ENCODE measurements at places on chromosomes 3 and 15. TPM values are rescaled to one million over a fixed set of nuclear protein-coding genes. Genes with fewer than 3 reads are reported as not detected.

Gene COL7A1
- total RNA-seq: 15.3 TPM

Gene ATP11B
- 91.9 TPM for total RNA-seq

Gene GABRR3
- not detected for total RNA-seq

Gene SLC22A14
- total RNA-seq: not detected

Gene DISP2
- total RNA-seq: under 0.01 TPM
